Gastrocnemius medialis (tissue), 4 donors: ENCODE measurements at places on chromosomes 6 and 20.
A peak's percentile ranks its signal among the peaks of the same experiment; 100 is the strongest.

DNA sequence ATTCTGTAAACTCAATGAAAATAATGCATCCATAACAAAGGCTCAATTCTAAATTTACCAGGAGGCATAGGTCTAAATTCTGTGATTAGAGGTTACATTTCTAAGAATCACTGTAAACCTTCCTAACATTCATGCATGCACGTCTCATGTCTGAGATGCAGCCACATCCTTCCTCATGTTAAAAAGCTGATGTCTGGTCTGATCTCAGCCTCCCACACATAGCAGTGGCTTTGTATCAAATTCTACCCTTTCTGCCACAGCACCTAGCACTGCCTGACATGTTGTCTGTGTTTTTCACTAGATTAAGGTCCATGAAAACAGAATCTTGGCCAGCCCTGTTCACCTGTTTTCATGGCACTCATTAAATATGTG lies 171.1 kb downstream of the WDR27 start:
- no peak for DNase-seq

GRCh38 chr6:3919130-3919628 lies 70.0 kb downstream of the FAM50B start:
- DNase-seq = peak; percentile 90

DNA sequence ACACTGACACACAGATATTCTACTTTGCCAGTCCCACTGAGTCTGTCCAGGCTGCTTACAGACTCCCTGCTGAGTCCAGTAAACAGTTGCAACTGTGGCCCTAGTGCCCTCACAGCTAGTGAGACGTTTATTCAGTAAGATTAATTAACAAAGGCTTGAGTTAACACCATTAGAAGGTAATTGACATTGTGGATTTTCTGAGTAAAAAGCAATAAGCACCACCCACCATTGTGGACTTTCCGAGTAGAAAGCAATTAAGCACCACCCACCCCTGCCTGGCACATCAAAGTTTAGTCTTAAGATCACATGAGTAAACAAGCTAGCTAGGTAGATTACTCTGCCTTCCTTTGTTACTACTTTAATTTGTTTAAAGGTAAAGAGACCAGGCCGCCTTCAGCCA lies 408.6 kb upstream of the IMPG1 start:
- DNase-seq = no peak

DNA sequence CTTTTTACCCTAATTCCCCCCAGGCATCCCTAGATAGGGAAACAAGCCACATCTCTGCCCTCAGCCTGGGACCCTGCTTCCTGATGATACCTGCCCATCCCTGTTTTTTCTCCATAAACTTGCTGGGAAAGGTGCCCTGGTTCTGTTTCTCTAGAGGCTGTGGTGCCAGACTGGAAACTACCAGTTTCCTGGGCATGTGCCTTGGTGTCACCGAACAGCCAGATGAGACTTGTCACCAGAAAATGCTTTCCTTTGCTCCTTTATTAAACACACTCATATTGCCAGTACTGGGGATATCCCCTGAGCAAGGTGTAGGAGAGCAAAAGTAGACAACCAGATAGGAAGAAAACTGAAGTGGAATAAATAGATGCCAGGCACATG lies 16.8 kb downstream of the SRSF3 start:
- DNase-seq = no peak

DNA sequence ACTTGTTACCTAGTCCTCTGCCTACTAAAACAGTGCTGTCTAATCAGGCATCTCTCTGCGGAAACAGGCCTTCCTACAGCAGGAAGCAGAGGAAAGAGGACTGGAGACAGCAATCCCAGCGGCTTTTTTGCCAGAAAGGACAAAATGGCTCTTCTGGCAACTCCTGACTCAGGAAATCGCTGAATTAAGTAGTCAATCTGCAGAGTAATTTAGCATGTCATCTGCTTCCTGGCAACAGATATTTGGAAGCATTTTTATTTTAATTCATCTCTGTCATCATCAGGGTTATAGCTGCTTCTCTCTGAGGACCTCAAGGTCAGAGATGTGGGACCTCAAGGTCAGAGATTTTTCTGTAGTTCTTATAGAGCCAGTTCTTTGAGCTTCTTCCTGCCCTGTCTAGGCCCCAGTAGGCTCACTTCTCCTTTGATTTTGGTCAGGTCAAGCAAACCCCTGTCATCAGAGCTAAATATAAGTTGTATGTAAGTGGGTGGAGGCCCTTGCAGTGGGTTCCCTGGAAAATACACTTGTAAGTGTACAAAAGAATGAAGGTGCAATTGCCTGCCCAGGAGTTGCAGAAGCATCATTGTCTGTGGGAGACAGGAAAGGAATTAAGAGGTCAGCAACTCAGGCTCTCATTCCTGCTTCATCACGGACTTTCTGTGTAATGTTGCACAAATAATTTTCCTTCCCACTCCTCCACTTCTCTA lies 229.4 kb downstream of the ALDH8A1 start:
- DNase-seq = no peak

GRCh38 chr6:42781546-42781795 lies 381 bp upstream of the BICRAL start:
- DNase-seq = no peak

DNA sequence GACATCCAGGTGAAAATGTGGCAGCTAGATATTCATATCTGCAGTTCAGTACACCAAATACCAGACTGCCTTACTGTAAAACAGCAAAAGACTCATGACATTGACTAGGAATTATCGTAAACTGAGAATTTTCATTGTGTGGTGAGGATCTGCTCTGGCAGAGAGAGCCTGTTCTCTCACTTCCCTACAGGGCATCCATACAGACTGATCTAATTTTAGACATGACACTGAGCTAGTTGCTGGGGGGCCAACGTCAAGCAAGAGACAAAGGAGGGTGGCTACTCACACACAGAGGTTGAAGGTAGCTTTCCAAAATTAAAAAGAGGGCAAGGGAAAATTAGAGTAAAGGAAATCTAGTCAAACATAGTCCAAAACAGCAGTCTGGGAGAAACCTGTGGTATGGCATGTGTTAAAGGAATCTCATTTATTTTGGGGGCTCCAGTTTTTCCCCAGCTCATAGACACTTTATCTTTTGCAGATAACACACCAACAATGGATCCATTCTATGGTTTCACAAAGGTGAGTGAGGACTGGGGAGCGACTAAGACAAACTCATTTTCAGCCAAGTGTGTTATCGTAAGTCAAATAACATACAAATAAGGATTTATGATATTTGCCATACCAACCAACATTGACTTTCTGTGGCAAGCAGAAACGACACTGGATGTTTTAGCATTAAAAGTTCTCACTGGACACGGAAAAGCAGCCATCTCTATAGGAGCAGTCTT lies 36.6 kb upstream of the NHSL1 start:
- no peak for DNase-seq

DNA sequence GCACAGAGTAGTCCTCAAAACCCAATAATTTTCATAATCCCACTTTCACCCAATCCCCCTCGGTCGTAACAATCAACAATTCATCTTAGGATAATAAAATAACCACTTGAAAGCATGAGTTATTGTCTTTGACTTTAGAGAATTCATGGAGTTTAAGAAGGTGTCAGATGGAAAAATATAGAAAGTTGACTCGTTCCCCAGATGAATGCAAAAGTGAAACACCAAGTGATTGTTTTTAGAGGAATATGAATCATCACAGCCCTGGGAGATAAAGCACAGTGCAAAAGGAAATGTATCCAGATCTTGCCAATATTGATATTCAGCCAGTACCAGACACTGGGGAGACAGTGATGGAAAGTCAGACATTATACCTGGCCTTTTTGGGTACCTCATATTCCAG lies 860.5 kb downstream of the DHX35 start:
- no peak for DNase-seq

DNA sequence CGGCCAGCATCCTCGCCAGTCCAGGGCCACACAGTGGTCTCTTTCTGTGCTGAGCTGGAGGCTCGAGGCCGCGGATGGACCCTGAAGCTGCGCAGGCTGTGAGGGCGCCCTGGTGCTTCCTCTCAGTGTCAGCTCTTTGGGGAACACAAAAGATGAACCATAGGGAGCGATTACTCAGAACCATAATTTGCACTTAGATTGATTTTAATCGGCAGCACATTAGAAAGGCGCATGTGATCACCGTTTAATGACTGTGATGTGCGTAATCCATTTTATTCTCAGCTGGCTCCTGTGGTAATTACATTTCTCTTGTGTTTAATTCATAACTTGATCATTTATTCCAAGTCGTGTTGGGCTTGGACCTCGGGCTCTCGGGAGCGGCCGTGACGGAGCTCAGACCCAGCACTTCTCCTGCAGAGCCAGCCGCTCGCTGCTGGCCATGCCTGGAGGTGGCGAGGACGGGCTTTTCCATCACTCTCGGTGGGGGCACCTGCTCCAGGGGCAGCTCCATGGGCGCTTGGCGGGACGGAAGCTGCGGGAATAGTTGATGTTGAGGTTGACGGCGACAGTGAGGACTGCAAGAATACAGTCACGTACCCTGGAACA lies 25.6 kb upstream of the NTSR1 start:
- DNase-seq = no peak

DNA sequence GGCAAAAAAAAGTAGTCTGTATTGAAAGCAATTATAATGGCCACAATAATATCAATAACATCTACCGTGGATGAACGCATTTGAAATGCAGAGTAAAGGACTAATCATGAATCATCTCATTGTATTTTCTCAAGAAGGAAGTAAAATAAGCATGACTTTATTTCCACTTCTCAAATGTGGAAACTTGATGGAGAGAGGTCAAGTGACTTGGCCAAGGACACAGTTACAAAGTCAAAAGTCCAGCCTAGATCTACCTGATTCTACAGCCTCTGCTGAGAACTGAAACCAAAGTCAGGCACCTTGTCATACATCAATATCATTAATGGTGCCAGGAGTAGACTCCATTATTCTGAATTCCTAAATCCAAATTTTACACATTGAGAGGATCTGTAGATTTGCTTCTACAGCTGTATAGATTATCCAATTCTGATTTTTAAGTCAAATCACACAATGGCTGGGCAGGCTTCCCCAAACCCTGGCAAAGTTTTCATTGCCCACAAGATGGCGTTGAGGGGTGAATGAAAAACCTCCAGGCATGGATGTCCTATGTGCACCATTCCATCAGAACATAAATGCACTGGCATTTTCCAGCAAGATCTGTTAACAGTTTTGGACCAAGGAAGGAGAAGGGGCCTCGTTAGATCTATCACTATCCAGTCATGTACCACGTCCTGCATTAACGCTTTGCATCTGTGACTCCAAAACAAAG lies 423.1 kb downstream of the MAFB start:
- no peak for DNase-seq

GRCh38 chr6:40383348-40384115 lies 203.6 kb downstream of the LRFN2 start:
- DNase-seq = no peak

DNA sequence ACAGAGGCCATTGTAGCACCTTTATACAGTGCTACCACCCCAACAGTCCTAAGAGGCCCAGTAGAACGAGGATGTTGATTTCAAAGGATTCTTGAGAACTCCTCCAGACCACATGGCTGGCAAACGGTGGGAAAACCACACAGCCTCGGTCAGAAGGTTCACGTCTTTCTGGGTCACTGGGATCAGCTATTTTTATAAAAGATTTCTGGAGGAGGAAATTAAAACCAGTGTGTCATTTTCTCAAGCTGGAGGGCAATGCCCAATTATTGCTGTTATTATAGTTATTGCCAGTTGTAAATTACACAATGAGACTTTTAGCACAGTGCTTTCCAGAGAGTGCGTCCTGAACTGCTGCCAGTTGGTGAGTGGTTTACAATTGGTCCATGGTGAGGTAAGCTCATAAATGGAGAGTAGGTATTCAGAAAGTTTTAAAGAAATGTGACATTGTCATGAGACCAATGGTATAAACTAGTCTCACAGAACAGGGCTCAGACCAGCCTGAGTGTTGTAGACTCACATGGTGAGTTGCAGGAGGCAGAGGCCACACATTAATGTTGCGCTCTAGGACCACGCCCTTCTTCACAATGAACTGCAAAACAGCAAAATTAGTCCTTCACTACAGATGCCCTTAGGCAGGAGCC lies 8.4 kb upstream of the PPP1R14C start:
- DNase-seq = no peak

DNA sequence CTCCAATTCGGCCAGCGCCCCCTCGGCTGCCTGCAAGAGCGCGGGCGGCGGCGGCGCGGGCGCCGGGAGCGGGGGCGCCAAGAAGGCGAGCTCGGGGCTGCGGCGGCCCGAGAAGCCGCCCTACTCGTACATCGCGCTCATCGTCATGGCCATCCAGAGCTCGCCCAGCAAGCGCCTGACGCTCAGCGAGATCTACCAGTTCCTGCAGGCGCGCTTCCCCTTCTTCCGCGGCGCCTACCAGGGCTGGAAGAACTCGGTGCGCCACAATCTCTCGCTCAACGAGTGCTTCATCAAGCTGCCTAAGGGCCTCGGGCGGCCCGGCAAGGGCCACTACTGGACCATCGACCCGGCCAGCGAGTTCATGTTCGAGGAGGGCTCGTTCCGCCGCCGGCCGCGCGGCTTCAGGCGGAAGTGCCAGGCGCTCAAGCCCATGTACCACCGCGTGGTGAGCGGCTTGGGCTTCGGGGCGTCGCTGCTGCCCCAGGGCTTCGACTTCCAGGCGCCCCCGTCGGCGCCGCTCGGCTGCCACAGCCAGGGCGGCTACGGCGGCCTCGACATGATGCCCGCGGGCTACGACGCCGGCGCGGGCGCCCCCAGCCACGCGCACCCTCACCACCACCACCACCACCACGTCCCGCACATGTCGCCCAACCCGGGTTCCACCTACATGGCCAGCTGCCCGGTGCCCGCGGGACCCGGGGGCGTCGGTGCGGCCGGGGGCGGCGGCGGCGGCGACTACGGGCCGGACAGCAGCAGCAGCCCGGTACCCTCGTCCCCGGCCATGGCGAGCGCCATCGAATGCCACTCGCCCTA lies 963 bp downstream of the FOXF2 start:
- DNase-seq = no peak

DNA sequence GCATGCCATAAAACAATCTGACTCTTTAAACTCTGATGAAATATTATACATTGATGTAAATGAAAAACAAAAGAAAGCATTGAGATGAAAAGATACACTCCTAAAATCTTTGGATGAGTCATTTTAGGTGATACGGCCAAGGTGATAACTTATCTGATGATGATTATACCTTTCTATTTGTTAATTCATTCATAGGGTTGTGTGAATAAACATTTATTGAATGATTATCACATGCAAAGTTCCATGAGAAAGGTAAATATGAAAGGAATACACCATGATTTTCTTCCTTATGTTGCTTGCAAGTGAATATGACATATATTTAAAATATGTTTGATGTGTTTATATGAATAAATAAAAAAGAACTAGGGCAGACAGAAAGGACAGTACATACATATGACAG lies 15.4 kb upstream of the HIVEP1 start:
- DNase-seq = no peak

DNA sequence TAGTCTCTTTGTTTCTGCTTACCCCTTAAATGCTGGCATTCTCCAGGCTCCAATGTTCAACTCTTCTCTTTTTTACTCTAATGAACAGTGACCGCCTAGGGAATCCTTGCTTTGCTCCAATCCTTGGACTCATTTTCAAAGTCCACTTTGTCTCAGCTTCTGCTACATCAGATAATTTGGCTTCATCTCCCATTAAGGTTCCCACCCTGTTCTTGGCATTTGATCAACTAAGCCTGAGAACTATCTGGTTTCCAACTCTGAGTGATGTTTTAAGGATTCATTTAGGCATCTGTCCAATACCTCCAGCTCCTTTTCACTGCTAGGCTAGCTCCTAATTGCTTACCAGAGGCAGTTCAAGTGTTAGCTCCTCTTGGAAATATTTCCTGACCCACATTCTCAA lies 64.9 kb downstream of the ME1 start:
- DNase-seq = no peak
